ENCODE measurements at places on chromosomes 3 and 15. TPM values are rescaled to one million over a fixed set of nuclear protein-coding genes. Genes with fewer than 3 reads are reported as not detected.

KBTBD13 gene
- not detected for total RNA-seq

GP9 gene
- not detected for total RNA-seq

TRPM7 gene
- total RNA-seq = 44.9 TPM

CACNA2D2 gene
- total RNA-seq = 0.59 TPM

NEK10 gene
- 5.7 TPM for total RNA-seq

HGD gene
- total RNA-seq = 0.59 TPM
